Renal cortical epithelial cell (primary cell): ENCODE measurements at places on chromosomes 11 and 22.

- DNase-seq: peak; percentile 63
Observed at GRCh38 chr11:90558328-90558865, 335.5 kb upstream of the CHORDC1 start.

GRCh38 chr11:3959015-3959902 is 103.8 kb downstream of the STIM1 start:
- DNase-seq: peak; percentile 97

DNA sequence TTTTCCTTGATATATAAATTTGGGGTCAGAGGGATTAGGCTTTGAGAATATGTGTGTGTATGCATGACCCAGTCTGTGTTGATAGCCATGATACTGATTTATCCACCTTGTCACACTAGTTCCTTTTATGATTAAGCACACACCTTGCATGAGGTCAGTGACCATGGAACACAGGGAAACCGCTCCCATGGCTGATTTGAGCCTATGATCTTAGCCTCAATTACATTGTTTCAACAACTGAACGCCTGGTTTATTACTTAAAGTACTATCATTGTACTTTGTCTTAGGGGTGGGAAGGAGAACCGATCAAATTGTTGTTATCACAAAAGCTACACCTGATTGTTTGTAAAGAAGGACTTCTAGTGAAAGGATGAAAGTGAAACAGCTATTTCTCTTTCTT is 70.7 kb downstream of the ARFGAP2 start:
- DNase-seq: no peak

GRCh38 chr11:33622186-33622585 is 78.4 kb downstream of the C11orf91 start:
- DNase-seq: no peak

DNA sequence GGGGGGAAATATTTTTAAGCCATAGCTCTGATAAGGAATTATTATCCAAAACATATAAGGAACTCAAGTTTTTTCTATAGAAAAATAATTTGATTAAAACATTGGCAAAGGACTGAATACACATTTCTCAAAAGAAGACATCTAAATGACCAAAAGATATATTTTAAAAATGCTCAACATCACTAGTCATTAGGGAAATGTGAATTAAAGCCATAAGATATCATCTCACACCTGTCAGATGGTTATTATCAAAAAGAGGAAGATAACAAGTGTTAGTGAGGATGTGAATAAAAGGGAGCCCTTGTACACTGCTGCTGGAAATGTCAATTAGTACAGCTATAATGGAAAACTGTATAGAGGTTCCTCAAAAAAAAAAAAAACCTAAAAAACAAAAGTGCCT is 425.0 kb downstream of the DYNC2H1 start:
- no peak for DNase-seq
